ENCODE measurements at places on chromosomes 3 and 15. TPM values are rescaled to one million over a fixed set of nuclear protein-coding genes. Genes with fewer than 3 reads are reported as not detected.

STRIT1 gene
- polyA plus RNA-seq, result not detected

GRCh38 chr3:52792961-52793695 lies 1.5 kb upstream of the ITIH3 start:
- no peak for DNase-seq

GRCh38 chr3:119295816-119296726 lies 1.9 kb downstream of the ARHGAP31 start:
- DNase-seq, result no peak

DNA sequence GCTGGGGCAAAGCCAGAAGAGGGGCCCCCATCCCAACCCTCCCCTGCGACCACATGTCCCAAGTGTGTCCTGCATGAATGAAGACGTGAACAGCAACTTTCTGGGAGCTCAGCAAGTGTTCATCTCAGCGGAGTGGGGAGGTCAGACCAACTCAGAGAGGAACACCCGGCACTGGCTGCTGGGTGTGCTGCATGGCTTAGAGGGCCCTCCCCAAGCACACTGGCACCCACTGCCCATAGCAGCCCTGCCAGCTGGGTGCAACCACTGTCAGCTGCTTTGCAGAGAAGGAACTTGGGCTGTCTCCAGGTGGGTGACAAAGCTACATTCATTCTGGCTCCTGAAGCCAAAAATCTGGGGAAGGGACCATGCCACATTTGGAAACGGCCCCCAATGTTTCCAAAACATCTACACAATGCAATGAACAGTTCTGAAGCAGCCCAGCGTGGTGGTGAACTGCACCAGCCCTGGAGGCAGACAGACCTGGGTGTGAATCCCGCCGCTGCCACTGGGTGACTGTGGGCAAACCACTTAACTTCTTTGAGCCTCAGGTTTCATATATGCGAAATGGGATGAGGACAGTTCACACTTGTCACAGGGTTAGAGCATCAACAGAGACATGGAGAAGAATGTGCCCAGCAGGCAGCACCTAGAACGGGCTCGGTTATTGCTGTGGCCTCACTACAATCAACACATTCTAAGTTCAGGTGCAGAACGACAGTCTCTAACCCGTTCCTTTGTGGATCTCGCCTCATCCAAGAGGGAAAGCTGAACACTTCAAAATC lies 145.4 kb downstream of the NUP210 start:
- no peak for DNase-seq

- no peak for DNase-seq
Observed at GRCh38 chr3:155097009-155097349, 16.9 kb downstream of the MME start.

- no peak for DNase-seq
Observed at GRCh38 chr15:48578965-48579364, 66.5 kb downstream of the FBN1 start.
